ENCODE measurements at places on chromosomes 7 and 10. TPM values are rescaled to one million over a fixed set of nuclear protein-coding genes. Genes with fewer than 3 reads are reported as not detected.

DNA sequence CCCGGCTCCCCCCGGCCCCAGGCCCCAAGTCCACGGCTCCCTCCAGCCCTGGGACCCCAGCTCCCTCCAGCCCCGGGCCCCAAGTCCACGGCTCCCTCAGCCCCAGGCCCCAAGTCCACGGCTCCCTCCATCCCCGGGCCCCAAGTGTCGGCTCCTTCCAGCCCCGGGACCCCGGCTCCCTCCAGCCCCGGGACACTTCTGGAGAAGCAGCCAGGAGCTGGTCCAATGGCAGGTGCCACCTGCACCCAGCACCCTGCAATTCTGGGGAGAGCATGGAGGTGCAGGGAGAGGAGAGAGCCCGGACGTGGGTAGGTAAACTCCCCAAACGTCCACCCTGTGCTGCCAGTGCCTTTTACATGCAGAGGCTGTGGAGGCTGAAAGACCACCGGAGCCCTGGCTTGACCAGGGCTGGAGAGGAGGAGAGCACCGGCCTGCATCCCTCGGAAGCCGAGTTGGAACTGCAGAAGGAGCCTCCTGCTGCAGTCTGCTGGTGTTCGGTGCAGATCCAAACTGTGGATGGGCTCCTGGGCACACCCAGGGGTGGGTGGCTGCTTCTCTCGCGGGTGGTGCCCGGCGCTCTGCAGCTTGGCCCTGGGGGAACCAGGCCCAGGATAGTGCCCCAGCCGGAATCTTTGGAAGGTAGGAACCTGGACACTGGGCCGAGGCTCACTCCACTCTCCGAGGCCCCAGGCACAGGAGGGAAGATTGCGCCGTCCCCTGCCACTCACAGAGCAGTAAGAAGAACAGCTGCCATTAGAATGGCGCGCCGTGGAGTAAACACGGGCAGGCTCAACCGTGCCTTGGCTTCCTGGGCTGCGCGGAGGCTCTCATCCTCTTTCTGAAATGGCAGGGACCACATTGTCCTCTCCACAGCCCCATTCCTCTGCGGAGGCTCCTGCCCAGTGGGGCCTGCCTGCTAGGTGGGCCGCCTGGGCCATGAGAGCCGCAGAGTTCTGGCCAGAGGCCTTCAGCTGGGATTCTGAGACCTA lies 14.7 kb downstream of the SHH start:
- DNase-seq: no peak

DNA sequence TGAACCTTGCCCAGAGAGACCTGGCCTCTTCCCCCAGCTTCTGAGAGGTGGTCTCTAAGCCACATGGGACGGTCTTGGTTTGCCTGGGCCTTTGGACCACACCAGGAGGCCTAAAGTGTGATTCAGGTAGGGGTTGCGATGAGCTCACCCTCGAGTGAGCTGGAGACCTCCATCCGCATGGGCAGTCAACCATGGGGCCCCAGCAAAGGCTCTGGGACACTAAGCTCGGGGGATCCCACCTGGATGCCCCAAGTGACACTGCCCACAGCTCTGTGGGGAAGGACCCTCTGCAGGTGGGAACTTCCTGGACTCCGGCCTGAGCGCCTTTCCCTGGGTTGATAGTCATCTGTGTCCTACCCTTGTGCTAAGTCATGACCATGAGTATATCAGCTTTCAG lies 57.1 kb upstream of the FAM20C start:
- DNase-seq: no peak

GRCh38 chr7:100102950-100103840 lies 1.8 kb downstream of the AP4M1 start:
- DNase-seq: no peak

DNA sequence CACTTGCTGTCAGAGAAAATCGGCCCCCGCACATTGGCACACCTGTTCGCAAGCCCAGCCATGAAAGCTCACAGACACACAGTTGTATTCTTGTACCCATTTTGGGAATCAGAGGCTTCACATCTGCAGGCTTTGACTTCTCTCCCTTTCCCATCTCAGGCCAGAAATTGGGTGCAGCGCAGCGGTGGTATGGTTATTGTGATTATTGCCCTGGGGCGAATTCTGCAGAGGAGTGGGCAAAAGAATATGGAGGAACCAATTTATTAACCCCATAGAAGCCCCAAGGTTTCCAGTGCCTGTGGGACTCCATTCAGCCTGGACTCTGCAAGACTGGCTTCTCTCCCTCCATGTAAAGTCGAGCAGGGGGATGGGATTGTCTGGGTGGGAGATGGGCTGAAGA lies 14.0 kb downstream of the TLX1 start:
- DNase-seq: no peak

- DNase-seq: peak; percentile 50
These were observed 108.3 kb upstream of the FEZF1 start for GRCh38 chr7:122412883-122413282.

- DNase-seq: no peak
These were observed 93.1 kb upstream of the CXCL12 start for GRCh38 chr10:44478040-44478439.

- peak; percentile 34 for DNase-seq
These were observed 43.3 kb upstream of the FZD8 start for GRCh38 chr10:35685402-35685801.

DNA sequence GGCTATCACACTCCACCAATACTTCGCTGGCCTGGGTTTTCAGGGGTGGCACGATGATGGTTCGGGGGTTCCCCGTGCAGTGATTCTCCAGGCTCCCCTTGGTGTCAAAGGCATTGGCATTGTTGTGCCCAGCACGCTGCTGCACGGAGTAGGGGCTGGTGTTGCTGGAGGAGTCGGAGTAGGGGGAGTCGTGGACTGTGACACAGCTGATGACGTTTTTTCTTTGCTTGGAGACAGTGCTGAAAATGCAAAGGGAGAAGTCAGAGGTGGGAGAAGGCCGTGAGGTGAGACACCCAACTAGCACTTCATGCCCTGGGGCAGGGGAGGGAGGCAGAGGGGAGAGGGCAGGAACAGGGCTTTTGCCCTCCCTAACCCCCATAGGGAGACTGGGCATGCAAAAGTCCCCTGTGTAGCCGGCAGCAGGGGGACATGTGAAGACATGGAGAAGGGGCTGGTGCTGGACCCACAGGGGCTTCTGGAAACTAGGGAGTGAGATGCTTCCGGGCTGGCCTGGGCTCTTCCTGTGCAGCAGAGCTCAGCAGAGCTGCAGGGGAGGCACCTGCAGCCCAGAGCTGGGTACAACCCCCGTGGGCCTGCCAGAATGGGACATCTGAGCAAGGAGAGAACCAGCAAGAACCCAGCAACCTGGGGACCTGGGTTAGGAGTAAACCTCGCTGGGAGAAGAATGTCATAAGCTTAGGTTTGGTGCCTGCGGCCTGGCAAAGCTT lies 60.5 kb downstream of the CLEC2L start:
- DNase-seq: no peak

- DNase-seq: peak; percentile 58
These were observed 7.8 kb downstream of the HTRA1 start for GRCh38 chr10:122468926-122469781.

- DNase-seq: no peak
These were observed 64.8 kb upstream of the MEOX2 start for GRCh38 chr7:15751191-15751701.

- no peak for DNase-seq
These were observed 118.1 kb downstream of the SEMA3D start for GRCh38 chr7:85068799-85069198.

- no peak for DNase-seq
These were observed 57.8 kb upstream of the PDCD4 start for GRCh38 chr10:110813743-110814472.

DNA sequence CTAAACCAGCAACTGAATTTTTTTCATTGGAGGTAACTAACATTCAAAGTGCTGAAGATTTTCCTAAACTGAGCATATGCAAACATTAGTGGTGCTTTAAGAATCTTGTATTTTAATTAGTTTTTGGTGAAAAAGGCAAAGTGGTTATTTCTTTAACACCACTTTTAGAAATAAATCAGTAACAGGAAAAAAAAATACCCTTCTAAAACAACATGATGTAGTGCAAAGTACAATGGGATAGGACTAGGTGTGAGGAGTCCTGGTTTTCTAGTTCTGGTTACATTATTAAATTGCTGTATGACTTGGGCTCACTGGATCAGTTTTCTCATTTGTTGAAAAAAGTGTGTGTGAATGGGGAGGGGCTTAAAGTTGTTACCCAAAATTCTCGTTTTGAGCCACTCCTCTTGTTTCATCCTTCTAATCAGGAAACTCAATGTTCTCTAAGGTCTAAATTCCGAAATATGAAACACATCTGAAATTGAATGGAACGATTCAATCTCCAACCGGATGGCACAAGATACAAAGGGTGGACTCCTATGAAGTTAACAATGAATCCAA lies 1.8 kb downstream of the WASL start:
- DNase-seq: no peak

GRCh38 chr10:79266084-79266483 lies 81.2 kb upstream of the PPIF start:
- DNase-seq: peak; percentile 21

GRCh38 chr10:76333796-76334195 lies 902.4 kb downstream of the LRMDA start:
- DNase-seq: no peak

DNA sequence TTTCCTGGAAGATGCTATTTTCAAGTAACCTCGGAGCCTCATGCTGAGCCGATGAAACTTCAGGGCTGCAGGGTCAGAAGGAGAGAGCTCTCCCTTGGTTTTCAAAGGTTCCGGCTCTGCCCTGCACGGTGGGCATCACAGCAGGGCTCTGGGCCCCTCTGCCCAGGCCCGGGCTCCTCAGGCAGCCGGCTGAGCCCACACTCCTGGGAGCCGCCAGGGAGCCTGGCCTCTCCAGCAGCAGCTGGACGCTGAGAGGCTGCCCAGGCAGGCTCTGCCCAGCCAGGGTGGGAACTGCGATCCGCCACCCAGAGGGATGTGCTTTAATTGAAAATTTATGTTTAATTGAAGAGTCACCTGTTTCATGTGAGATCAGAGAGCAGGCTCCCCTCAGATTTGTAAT lies 97.5 kb upstream of the MGMT start:
- no peak for DNase-seq

GRCh38 chr7:4265676-4266075 lies 416.4 kb upstream of the FOXK1 start:
- no peak for DNase-seq

- DNase-seq: no peak
These were observed 753.2 kb downstream of the GRID1 start for GRCh38 chr10:85613391-85613790.

GRCh38 chr7:45646207-45646821 lies 72.1 kb downstream of the ADCY1 start:
- no peak for DNase-seq

DNA sequence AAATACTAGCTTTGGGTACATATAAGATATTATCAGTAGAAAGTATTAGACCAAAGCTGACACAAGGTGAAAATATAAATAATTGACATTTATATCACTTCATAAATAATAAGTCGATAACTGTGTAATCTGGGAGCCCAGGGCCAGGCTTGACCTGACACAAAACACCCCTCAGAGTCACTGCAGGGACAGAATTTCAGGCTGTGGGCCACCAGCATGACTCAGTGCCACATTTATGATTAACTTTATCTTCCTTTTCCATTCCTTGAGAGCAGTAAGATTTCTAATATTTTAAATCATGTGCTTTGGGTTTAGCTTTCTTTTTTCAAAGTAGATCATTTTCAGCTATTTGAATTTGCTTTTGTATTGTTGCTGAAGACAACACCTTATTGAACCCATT lies 102.9 kb upstream of the NFE2L3 start:
- no peak for DNase-seq

DNA sequence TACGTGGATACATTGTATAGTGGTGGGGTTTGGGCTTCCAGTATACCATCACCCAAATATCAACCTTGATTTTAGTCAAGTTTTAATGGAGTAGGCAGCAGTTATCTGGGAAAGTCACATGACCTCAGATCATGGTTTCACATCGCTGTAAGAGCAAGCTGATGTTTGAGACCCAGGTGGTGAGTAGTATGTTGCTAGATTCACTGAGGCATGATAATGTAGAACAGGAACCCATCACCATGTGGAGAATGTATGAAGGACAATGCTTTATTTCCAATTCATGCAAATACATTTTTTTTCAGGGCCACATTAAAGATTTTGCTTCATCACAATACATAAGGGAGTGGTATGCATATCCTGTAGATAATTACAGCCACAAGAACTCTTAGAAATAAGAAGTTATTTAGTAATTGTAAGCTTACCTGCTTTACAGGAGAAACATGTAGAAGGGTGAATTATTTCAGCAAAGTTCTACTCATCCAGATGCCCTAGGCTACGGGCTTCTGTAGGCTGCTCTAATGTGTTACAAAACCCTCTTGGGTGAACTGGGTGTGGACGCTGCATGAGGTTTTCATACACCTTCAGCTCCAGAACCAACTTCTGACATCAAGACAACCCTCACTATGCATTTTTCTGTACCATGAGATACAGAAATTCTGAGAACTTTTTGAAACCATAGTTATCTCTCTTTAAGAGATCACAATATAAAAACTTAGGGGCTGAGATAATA lies 27.6 kb upstream of the LAMB4 start:
- DNase-seq: no peak

- DNase-seq: no peak
These were observed 284.8 kb upstream of the FZD8 start for GRCh38 chr10:35926846-35927245.

GRCh38 chr7:25389489-25390106 lies 161.3 kb upstream of the NPVF start:
- DNase-seq: peak; percentile 69

DNA sequence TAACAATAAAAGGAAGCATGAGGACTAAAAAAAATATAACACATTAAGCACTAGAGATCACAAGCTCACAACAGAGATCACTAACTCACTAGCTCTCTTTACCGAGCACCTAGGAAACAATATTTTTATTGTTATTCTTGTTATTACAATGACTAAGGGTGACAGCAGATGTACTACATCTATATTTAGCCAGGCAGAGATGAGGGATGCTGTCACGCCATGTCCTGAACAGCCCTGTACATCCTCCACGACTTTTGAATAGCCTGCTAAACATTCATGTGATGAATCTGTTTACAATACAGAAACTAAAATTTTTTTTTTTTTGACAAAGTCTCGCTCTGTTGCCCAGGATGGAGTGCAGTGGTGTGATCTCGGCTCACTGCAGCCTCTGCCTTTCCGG lies 22.7 kb downstream of the FAM133B start:
- DNase-seq: no peak

- no peak for DNase-seq
These were observed 22.0 kb upstream of the SLC26A4 start for GRCh38 chr7:107638594-107638993.

- no peak for DNase-seq
These were observed 262.0 kb downstream of the ADRA2A start for GRCh38 chr10:111338805-111339204.

- DNase-seq: no peak
These were observed 12.8 kb downstream of the GATAD1 start for GRCh38 chr7:92460109-92460508.

Gene PPP1R9A
- polyA plus RNA-seq: 11.7 TPM

Gene CRYGN
- 0.24 TPM for polyA plus RNA-seq

Gene LIPF
- polyA plus RNA-seq: not detected

Gene CYP3A5
- 228 TPM for polyA plus RNA-seq

Gene SPDYE2
- polyA plus RNA-seq: 3.7 TPM

Gene CLDN3
- polyA plus RNA-seq: 125 TPM

Gene SFTPA1
- polyA plus RNA-seq: not detected

Gene NANOS1
- polyA plus RNA-seq: 6.2 TPM

Gene TET1
- polyA plus RNA-seq: 3.2 TPM

Gene TAC1
- 0.38 TPM for polyA plus RNA-seq

Gene GIMAP6
- 0.82 TPM for polyA plus RNA-seq

Gene FMC1
- polyA plus RNA-seq: 46.7 TPM

Gene CPVL
- 36.4 TPM for polyA plus RNA-seq

Gene MBL2
- polyA plus RNA-seq: 0.21 TPM

Data from hepatocyte (in vitro differentiated cells).